CD4-positive, alpha-beta T cell treated with Interleukin-4 for 1 hour (primary cell): ENCODE measurements at places on chromosomes 1 and 21.

- no peak for DNase-seq
Observed at GRCh38 chr1:205356440-205357139, at the start of gene KLHDC8A. TSS of gene KLHDC8A (minus strand) at chr1:205356922. CDS start at chr1:205343604, 13,318 bp downstream.

DNA sequence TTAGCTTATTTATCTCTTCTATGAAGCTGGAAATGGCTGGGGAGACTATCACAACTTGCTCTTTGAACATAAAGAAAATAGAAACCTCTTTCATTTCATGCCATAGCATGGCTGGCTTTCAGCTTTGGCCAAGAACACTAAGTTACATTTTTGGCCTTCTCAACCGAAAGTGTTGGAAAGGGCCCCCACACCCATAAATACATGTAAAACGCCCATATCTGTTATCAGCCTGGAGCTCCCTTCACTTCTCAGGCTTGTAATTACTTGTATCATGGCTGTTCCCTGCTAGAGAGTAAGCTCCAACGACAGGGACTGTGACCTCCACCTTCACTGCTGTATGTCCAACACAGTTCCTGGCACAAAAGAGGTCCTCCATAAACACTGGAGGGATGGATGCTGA is 12.7 kb upstream of the EIF4G3 start:
- DNase-seq = no peak

GRCh38 chr1:31624731-31625514 is 7.4 kb downstream of the HCRTR1 start:
- no peak for DNase-seq

GRCh38 chr1:208189183-208189582 is 55.0 kb downstream of the PLXNA2 start:
- no peak for DNase-seq

DNA sequence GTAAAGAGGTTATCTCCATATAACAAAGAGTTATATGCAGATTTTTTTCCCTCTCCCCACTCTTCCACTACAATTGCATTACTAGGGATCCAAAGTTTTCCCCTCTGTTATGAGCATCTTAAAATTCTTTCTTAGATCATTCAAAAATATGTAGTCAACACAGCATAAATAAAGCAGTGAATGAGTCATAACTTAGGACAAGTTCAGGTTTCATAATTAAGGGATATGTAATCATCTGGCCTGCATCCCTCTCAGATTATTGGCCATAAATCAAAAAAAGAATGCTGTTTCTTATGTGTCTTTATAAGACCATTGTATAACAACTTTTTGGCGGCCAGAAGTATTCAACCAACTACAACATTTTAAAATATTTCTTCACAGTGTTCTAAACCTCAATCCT is 1526.1 kb downstream of the KCNT2 start:
- DNase-seq = no peak

DNA sequence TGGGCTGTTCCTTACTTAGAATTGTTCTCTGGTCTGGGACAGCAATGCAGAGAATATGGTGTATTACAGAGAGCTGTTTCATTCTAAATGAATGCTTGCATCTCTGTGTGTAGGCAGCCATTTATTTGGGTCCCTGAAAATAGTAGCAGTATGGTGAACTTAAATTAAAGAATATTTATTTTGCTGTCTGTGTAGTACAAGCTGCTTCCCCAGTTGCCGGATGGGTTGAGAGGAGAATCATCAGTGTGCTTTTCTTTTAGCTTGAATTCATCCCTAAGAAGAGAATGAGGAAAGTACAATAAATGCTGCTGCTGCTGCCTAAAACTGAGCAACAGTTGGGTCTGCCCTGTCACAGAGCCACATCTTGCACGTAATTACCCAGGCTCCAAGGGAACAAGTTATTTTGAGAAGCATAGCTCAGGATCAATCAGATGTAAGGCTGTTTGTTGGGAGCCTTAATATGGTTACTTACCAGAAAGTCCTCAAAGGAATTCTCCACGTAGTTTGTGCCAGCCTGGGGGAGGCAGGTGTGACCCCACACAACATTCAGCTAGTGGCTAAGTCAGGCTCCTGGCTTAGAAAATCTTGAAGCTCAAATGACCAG is 16.6 kb downstream of the ACTN2 start:
- no peak for DNase-seq

DNA sequence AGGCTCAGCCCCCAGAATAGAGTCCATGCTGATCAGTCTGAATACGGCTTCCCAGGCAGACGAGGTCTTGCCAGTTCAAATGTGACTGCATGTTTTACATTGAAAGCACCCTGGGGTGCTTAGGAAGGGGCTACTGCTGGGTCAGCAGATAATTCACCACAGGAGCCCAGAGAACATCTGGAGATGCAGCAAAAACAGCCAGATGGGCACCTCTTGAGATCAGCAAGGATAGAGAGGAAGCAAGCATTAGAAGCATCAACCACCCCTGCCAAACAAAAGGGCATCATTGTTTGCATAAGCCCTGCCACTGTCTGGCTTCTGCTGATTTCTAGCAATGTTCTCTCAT is 403.1 kb downstream of the RRAGC start:
- no peak for DNase-seq

- no peak for DNase-seq
Observed at GRCh38 chr1:223147873-223148272, 4.8 kb upstream of the TLR5 start.

DNA sequence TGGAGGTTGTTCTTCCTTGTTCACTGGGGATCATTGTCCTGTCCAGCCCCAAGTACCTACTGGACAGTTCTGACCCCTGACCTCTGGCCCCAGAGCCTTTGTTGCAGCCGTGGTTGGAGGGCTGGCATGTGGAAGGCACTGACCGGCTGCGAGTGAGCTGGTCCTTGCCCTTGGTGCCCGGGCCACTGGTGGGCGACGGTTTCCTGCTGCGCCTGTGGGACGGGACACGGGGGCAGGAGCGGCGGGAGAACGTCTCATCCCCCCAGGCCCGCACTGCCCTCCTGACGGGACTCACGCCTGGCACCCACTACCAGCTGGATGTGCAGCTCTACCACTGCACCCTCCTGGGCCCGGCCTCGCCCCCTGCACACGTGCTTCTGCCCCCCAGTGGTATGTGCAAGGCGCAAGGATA is 11.4 kb downstream of the TIE1 start:
- no peak for DNase-seq

GRCh38 chr1:188089461-188089860 is 1260.7 kb downstream of the PLA2G4A start:
- no peak for DNase-seq

DNA sequence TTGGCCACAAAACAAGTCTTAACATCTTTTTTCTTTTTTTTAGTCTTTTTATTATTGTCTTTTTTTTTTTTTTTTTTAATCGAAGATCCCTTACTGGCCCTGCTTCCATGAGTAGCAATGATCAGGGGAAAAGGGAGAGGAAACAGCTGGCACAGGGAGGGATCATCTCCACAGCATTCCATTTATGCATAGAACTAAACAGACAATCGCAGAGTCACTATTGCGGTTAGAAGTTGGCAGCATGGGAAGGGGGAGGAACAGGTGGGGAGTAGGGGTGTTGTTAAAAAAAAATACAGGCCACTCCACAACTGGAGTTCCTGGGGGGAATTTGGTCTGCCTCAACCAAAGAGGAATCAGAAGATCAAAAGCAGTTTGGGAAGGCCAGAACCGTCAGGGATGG is 55.4 kb downstream of the C1orf185 start:
- no peak for DNase-seq

DNA sequence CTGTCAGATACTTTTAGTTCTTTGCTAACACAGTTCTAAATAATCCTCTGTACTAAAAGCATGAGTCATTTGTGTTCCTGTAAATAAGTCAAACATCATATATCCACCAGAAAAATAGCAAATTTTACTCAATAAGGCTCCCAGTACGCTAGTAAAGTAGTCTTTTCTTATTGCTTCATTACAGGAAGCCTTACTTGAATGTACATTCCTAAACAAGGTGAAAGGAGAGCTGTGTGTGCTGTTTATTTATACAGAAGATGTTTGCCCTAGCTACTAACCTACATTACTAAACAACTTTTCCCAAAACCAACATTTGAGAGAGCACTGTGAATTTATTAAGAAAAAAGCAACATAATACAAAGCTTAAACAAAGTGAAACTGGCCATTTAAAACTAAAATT is 52.0 kb downstream of the ZNHIT6 start:
- DNase-seq = no peak

DNA sequence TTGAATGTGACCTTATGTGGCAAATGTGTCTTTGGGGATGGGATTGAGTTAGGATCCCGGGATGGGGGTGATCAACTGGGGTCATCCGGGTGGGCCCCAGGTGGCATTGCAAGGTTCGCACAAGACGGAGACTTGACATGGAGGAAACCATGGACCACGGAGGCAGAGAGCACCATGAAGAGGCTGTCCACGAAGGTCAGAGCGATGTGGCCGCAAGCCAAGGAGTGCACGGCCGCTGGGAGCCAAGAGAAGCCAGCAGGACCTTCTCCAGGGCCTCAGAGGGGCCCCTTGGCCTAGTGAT is 22.3 kb upstream of the COL18A1 start:
- no peak for DNase-seq

GRCh38 chr1:18535391-18536210 is 54.9 kb downstream of the KLHDC7A start:
- no peak for DNase-seq

DNA sequence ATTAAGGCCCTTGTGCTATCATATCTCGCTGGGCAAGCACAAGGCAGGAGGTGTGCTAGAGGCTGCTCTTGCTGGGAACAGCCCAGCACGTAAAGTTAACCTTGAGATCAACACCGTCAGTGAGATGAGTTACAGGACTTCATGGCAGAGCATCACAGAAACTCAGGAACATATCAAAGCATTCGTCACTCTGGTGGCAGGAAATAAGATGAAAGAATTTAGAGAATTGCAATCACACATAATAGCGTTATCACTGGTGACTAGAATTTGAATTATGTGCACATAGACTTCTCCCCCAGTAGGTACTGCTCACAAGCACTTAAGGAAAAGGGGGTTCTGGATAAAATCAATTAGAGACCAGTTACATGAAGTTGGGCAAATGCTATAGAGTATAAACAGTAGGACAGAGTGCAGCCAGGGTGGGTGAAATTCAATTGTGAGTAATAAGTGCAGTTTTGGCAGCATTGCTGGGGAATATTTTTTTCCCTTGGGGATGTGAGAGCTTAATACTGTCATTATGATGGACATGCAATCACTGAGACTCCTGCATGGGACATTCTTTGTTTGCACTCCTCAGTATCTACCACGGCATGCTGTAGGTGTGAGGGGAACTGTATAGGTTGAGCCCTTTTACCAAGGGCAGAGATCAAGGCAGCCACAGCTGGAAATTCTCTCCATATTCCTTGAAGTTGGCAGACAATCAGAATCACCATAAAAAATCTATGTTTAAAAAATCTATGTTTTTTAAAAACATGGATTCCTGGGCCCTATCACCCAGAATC is 44.2 kb upstream of the ARHGAP29 start:
- no peak for DNase-seq

DNA sequence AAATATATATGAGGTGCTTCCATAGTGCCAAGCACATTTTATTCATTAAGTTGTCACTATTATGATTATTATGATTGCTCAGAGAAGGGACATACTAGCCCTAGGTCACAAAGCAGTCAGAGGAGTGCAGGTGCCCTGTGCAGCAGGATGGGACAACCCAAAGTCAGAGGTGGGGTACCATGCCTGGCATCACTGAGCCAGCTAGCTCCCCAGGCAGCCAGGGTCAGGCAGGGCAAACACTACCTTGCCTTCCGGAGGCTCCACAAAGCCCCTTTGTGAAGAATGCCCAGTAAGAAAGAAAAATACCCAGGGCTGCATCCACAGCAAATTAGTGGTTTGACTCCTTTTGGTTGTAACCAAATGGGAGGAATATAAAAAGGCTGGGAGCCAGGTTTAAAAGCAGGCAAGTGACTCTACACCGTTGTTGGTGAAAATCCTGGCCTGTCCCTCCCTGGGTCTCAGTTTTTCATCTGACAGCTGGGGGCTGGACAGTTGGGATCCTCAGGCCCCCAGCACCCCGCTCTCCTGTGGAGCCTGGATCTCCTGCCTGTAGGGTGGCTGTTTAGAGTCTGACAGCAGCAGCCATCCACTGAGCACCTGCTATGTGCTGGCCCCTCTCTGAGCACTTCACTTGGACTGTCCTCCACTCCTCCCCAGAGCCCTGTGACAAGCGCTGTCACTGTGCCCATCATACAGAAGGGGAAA is 98.8 kb downstream of the GLIS1 start:
- no peak for DNase-seq

DNA sequence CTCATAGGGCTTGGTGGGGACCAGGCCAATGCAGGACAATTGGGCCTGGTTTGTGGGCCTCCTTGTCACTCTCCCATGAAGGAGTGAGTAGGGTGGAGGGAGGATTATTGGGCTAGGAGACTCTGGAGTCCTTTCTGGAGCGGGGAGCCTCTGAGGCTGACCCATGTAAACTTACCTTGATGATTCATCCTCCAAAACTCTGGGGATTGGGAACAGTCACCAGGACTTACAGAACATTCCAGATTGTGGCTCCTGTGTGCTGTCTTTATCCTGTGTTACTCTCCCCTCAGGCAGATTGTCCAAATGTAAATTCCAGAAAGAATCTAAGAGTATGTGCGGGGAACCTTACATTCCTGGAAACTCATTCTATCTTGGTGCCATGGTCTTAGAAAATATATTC is 197.6 kb downstream of the CAMTA1 start:
- DNase-seq = no peak

DNA sequence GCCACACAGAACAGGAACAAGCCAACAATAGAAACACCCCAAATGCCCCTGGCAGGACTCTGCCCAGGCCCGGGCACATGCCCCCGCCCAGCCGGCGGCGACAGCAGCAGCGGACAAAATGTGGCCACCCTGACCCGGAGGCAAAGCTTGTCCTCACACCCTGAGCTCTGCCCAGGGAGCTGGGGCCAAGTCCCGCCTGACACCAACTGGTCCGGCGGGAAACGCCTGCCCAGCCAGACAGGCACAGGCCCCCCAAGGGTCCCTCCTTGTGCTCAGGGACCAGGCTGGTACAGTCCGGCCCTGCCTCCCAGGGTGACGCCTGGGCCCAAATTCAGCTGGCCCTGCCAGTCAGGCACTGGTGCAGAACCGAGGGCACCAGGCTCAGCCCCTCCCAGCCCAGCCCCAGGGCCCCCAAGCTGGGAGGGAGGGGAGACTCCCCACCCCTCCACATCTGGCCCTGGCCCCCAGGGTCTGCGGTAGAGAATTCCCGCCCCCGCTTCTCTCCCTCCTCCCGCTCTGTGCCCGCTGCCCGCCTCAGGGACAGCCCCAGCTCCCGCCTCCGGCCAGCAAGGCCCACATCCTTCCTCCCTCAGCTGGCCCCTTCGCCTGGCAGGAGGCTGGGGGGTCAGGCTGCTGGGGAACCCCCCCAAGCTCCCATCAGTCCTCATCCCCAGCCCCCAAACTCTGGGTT is 2.0 kb downstream of the AHDC1 start:
- no peak for DNase-seq
